ENCODE measurements at places on chromosomes 3 and 15.
A peak's percentile ranks its signal among the peaks of the same experiment; 100 is the strongest.

GRCh38 chr15:31440754-31441311, 114.2 kb downstream of the KLF13 start:
- DNase-seq = no peak

- DNase-seq = no peak
Observed at GRCh38 chr15:71199384-71200351, 84.4 kb downstream of the THSD4 start.

GRCh38 chr3:165846056-165846455, 8.8 kb upstream of the BCHE start:
- no peak for DNase-seq

DNA sequence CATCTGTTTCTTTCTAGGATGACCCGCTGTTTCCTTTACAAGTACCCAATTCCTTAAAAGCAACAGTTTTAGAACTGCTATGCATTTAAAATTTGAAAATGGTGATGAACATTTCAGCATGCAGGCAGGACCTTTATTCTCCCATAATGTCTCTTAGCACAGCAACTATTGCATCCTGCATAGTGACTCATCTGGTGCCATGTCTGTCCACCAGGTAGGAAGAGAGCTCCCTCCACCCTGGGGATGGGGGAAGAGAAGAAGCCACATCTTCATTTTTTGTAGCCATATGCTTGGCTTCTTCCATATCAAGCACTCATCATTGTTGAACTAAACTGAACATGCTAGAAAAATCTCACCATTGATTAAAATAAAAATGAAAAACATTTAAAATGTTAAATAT, 9.9 kb downstream of the GPR15 start:
- no peak for DNase-seq

GRCh38 chr3:136621628-136622027, 130.6 kb downstream of the STAG1 start:
- DNase-seq = no peak

DNA sequence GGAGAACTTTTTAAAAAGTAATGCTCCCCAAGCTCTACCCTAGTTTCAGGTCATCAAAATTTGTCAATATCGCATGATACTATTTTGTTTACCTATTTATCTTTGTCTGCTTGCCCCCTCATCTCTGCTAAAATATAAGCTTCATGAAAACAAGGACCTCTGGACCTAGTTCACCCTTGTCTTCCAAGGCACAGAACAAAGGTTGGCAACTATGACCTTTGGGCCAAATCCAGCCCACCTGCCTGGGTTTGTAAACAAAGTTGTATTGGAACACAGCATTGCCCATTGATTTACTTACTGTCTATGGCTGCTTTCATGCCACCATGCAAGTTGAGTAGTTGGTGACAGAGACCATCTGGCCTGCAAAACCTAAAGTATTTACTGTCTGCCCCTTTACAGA, 462.2 kb upstream of the SUCLG2 start:
- no peak for DNase-seq

- DNase-seq = no peak
Observed at GRCh38 chr3:190338717-190339116, 16.5 kb upstream of the CLDN1 start.

DNA sequence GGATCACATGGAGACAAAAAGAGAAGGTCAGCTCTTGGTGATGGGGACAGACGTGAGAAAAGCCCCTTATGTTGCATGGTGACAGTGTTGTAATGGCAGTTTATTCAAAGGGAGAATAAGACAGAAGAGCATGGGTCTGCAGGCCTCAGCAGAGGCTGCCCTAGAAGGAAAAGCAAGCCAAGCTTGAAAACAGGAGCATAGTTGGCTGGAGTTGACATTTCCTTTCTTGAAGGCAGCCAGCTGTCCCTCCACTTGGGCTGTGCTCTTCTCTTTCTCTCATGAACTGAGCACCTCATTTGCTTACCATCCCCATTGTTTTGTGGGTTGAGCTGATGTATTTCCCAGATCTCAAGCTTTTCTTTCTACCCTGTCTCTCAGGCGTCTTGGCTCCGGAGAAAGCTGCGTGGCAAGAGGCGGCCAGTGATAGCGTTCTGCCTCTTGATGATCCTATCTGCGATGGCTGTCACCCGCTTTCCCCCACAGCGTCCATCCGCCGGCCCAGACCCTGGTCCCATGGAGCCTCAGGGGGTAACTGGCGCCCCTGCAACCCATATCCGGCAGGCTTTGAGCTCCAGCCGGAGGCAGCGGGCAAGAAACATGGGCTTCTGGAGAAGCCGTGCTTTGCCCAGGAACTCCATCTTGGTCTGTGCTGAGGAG, 52.9 kb downstream of the GASK1A start:
- no peak for DNase-seq

DNA sequence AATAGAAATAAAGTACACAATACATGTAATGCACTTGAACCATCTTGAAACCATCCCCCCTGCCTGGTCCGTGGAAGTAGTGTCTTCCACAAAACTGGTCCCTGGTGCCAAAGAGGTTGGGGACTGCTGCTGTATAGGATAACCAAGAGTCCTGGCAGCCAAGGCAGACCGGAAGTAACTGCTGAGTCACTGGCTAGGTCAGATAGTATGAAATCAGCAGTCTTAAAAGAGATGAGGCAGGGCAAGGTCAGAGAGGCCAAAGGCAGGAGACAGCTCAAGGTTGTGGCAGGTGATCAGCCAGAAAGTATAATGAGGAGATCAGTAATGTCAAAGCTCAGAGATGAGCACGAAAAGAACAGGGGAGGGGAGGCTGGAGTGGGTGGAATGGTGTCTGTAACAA, 60.2 kb downstream of the MAP3K13 start:
- peak; percentile 18 for DNase-seq

DNA sequence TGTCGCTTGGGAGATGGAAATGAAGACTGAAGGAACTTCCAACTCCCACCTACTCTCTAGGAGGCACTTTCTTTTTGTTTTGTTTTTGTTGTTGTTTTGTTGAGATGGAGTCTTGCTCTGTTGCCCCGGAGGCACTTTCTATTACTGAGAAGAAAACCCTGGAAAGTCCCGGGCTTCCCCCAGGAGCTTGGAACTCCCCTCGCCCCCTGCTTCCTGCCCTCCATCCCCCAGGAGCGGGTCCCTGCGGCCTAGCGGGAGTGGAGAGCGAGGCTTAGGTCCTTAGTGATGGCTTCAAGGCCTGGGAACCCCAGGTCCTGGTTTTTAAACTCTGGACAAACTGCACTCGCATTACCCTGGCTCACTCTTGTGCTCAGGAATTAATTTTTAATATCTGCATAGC, 195.7 kb downstream of the OCA2 start:
- no peak for DNase-seq

GRCh38 chr3:115986555-115987207, 363.4 kb downstream of the GAP43 start:
- no peak for DNase-seq

GRCh38 chr3:110810356-110810755, 261.3 kb upstream of the NECTIN3 start:
- no peak for DNase-seq
